ENCODE measurements at places on chromosomes 1 and 21.

DNA sequence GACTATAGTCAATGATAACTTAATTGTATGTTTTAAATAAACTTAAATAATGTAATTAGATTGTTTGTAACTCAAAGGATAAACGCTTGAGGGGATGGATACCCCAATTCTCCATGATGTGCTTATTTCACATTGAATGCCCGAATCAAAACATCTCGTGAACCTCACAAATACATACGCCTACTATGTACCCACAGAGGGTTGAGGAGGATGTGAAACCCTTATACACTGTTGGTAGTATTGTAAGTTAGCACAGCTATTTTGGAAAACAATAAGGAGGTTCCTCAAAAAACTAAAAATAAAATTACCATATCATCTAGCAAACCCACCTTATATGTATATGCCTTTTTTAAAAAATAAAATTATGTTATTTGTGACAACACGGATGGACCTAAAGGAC is 198.6 kb downstream of the MRPL39 start:
- DNase-seq = no peak

DNA sequence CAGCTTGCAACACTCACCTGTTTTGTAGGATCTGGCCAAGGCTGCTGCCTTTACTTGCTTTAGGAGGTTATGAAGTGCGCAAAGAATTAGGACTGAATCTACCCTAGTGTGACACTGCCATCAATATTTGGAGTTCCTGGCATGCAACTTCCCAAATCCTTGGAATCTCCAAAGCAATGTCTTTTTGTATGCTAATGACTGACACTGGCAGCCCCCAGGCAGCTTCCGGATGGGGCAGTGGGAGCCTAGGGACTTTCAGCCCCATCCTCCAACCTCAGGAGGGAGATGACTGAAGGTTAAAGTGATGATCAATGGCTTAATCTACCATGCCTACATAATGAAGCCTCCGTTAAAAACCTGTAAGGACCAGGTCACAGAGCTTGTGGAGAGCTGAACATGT is 5.5 kb downstream of the RCC2 start:
- no peak for DNase-seq

DNA sequence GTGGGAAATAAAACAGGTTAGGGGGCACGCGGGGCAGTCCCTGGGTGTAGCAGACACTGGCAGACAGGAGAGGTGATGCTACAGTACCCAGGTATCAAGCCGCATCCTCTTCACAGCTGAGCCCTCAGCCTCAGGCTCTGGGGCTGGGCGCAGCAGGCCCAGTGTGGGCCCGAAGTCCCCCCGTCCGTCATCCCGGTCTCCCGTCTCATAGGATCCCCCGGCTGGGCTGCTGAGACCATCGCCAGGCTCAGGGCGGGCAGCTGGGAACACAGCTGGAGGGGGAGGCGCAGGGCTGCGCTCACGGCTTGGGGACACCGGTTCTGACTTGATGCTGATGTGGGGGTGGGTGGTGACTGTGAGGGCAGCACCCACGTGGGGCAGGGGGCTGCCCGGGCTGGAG is 32.7 kb downstream of the MEF2D start:
- DNase-seq = no peak

DNA sequence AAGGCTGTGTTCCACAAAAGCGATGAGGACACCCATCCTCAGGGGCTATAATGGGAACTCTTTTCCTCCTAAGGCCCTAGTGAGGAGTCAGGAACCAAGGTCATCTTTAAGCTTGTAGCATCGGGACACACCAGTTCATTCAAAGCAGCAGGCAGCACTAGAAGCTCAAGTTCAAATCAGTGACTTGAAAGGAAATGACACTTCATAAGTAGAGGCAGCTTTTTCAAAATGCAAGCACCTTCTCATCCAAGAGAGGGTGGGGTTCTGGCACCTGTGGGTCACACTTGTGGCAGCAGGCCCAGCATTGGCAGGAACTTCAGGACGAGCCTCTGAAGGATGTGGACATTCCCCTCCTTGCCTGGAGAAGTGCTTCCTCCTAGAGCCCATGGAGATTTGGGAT is 496.3 kb downstream of the KIF26B start:
- no peak for DNase-seq

DNA sequence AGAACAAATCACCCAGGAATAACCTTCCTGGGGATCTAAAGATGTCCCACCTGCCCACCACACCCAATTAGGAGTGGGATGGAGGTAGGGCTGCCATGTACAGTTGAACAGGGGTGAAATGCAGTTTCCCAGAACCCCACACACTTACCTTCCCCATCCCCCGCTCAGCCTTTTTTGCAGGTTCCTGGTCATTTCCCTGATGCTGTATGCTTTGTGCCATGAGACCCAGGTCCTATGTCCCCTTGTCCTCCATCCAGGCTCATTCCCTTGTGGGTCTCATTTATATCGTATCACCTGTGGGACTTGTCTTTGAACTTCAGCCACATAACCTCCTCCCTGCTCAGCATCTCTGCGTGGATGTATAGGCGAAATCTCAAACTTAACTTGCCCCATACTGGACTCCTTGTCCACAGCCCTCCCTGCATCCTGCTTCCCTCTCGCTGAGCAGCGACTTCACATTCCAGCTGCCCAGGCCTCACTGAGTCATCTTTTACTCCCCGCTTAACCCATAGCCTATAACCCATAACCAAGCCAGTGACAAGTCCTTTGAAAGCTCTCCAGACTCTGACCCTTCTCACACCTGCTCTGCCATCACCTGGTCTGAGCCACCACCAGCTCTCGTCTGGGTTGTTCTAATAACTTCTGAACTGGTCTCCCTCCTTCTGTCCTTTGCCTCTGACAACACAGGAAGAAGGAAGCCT is 4.7 kb downstream of the LDLRAD2 start:
- peak; percentile 26 for DNase-seq
